ENCODE measurements at places on chromosomes 12 and 14. TPM values are rescaled to one million over a fixed set of nuclear protein-coding genes. Genes with fewer than 3 reads are reported as not detected.

GRCh38 chr14:35213143-35213788, 78.9 kb upstream of the PSMA6 start:
- DNase-seq = no peak

The WNT1 gene
- not detected for total RNA-seq

DNA sequence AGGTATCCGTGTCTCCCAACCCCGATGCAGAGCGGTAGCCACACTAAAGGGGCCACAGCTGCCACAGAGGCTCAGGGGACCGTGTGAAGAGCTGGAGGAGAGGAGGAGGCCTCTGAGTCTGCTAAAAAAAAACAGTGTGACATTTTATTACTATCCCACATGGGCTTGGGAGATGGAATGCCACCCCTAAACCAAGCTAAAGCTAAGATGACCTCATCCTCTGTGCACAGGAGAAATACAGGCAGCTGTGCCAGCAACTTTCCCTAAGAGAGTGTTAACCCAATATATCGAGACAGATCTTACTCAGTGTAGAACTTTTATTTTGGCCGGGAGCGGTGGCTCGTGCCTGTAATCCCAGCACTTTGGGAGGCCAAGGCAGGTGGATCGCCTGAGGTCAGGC, 18.0 kb downstream of the BCL2L14 start:
- peak; percentile 56 for DNase-seq

DNA sequence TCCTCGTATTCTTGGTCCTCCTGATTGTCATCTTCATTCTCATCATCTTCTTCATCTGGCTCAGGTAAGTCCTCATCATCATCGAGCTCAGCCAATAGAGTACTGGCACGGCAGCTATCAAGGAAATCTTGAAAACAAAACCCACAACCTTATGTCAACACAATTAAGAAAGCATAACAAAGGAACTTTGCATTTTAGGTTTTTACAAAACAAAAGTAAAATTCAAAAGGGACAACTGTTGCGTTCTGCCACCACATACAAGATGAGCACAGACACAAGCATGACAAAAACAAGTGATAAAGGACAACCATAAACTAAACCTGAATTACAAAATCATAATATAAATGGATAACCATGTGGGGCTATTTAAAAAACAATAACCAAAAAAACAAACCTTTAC, 84.7 kb downstream of the HECTD1 start:
- no peak for DNase-seq

The RNASE4 gene
- total RNA-seq = 0.69 TPM

Data from SJCRH30 (cell line).